Activated CD8-positive, alpha-beta memory T cell treated with anti-CD3 and anti-CD28 coated beads for 24 hours (primary cell): ENCODE measurements at places on chromosomes 11 and 22.

GRCh38 chr11:57240757-57241156, 3.7 kb upstream of the APLNR start:
- no peak for DNase-seq

- no peak for DNase-seq
These were observed 166.7 kb downstream of the TBC1D22A start for GRCh38 chr22:46929046-46929709.

DNA sequence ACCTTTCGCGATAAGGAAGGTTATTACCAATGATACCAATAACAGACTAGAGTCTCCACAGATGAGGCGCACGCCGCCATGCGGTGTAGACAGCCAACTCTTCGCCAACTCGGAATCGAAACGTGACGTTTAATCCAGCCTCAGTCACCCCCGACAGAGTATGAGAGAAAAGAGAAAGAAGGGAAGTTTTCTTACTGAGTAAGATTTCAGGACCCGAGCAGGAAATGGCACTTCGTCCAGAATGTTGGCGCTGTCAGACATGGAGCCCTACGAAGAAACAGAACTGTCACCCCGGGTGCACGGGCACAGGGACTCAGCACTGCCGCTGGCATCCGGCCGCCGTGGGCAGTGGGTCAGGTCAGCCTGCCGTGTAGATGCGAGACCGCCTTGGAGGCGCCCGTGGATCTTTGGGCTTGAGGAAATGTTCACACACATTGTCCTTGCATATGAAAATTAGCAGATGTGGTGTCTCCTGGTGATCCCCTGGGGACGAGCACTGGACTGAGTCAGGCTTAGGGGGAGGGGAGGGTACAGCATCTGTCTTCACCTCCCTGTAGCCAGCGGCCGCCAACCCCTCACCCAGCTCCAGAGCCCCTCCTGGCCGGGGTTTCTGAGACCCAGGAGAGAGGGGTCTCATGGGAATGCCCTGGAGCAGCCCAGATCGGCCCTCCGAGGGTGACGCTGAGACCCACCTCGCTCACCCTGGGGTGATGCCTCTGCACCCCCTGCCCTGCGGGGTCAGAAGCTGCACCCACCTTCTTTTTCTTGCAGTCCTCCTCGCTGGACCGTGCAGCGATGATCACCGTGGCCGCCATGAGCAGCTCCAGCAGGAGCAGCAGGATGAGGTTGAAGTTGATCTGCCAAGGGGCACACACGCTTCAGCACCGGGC, 8.3 kb downstream of the MLC1 start:
- no peak for DNase-seq

- DNase-seq = no peak
These were observed 8.6 kb downstream of the C11orf91 start for GRCh38 chr11:33692013-33692504.

DNA sequence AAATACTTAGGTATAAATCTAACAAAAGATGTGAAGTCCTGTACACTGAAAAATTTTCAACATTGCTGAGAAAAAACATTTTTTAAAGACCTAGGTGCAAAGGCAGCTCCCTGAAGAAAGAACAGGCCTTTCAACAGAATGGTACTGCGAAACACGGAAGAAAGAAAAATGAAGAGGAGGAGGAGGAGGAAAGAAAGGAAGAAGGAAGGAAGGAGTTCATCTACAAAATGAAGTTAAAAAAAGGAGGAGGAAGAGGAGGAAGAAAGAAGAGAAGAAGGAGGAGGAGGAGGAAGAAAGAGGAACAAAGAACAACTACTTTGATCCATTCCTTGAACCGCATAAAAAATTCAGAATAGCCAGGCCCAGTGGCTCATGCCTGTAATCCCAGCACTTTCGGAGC, 29.5 kb downstream of the DGCR2 start:
- no peak for DNase-seq

DNA sequence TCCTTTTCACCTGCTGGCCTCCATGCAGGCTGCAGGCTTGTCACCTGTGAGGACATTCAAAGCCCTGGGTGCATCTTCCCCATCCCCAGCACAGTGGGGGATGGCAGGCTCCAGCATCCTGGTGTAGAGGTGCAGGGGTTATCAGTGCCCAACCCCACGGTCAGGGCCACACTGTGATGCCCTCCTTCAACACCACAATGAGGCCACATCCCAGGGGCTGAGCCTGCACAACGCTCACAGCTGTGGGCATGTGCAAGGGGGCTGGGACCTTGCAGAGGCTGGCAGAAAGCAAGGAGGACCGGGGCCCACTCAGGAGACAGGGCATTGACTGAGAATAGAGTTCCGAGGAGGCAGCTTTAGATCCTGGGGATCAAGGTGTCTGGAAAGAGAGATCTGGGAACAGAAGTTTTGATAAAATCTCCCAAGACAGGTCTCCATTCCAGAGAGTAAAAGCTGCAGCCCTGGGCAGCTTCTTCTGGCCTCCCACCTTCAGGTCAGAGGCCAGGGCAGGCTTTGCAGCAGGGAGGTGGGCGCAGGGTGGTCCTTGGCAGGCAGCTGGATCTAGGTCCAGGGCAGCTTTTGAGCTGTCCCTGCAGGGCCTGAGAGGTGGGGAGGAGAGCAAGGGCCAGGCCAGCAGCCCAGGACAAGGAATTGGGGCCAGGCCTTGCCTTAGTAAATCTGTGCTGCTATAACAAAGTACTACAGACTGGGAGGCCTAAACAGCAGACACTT, 250.8 kb upstream of the B3GAT1 start:
- DNase-seq = peak; percentile 28

GRCh38 chr11:120168960-120169681, 31.2 kb upstream of the TRIM29 start:
- peak; percentile 85 for DNase-seq

DNA sequence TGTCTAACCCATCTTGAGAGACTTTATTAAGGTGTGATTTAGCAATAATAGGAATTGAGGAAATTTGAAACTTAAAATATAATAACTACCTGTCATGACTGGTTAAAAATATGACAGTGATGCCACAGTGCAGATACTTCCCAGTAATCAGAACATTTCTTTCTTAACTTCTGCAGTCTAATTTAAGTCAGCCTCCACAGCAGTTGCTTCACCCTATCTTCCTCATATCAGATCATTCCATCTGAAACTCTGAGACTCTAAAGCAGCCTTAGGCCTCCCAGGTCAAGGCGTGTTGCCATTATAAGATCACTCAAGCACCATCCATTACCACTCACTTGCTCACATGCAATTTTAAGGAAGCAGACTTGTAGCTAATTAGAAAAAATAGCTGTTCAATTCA, 302.2 kb downstream of the AASDHPPT start:
- no peak for DNase-seq

- peak; percentile 76 for DNase-seq
These were observed 43.6 kb downstream of the LRRC32 start for GRCh38 chr11:76626921-76627401.

DNA sequence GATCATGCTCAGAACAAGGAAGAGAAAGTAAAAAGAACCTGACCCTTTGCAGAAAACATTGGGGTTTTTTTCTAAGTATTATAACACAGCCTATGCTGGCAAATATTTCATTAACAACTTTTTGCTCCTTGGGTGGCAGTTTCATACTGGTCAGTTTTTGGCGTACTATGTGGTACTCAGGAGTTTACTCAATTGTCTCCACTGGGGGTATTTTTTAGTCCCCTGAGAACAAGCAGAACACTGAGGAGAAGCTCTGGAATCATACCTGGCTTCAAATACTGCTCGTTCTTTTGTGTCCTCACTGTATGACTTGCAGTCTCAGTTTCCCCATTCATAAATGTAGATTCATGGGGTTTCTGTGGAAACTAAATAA, 90.4 kb downstream of the SERGEF start:
- DNase-seq = no peak

- no peak for DNase-seq
These were observed 257.5 kb upstream of the MTNR1B start for GRCh38 chr11:92711926-92712325.

GRCh38 chr22:36221799-36222751, 17.3 kb downstream of the APOL2 start:
- DNase-seq = peak; percentile 78

GRCh38 chr11:61961570-61962212, 5.7 kb downstream of the FTH1 start:
- DNase-seq = peak; percentile 52

DNA sequence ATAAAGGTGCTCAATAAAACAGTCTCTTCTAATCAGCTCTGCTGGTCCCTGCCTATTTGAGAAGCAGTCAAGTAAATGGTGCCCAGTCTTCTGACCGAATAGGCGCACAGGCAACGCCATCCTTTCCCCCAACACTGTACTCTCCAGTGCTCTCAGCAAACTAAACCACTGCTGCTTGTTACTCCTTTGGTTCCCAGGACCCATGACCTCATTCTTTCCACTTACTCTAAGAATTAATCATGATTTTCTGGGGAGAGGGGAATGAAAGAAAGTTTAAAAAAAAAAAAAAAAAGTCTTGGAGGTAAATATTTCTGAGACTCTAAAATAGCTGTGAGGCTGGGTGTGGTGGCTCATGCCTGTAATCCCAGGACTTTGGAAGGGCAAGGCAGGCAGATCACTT, 63.7 kb downstream of the SGSM3 start:
- no peak for DNase-seq

- DNase-seq = no peak
These were observed 1289.4 kb downstream of the LRRC4C start for GRCh38 chr11:40170078-40170477.

- DNase-seq = peak; percentile 92
These were observed 1.0 kb downstream of the VWCE start for GRCh38 chr11:61293867-61294716.

GRCh38 chr22:39859903-39860588, 33.5 kb downstream of the ENTHD1 start:
- no peak for DNase-seq

GRCh38 chr22:35634943-35635540, 13.2 kb upstream of the APOL6 start:
- DNase-seq = no peak

DNA sequence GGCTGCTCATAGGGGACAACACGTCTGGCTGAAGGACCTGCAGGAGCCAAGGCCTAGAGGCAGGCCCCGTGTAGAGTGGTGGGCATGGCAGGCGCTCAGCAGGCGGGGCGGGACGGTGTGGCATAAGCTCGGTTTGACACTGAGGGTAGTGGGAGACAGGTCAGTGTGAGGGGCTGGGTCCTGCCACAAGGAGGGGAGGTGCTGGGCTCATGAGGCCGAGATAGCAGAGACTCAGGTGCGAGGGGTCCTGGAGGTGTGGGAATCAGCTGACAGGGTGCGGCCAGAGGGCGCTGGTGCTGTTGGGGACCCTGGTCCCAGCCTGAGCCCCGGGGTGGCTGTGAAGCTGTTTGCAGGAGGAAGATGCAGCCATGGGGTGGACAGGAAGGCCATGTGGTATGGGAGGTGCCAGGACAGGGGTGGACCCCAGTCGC, 6.7 kb downstream of the SLC22A12 start:
- no peak for DNase-seq

- no peak for DNase-seq
These were observed 190.8 kb downstream of the DSCAML1 start for GRCh38 chr11:117606211-117606610.

DNA sequence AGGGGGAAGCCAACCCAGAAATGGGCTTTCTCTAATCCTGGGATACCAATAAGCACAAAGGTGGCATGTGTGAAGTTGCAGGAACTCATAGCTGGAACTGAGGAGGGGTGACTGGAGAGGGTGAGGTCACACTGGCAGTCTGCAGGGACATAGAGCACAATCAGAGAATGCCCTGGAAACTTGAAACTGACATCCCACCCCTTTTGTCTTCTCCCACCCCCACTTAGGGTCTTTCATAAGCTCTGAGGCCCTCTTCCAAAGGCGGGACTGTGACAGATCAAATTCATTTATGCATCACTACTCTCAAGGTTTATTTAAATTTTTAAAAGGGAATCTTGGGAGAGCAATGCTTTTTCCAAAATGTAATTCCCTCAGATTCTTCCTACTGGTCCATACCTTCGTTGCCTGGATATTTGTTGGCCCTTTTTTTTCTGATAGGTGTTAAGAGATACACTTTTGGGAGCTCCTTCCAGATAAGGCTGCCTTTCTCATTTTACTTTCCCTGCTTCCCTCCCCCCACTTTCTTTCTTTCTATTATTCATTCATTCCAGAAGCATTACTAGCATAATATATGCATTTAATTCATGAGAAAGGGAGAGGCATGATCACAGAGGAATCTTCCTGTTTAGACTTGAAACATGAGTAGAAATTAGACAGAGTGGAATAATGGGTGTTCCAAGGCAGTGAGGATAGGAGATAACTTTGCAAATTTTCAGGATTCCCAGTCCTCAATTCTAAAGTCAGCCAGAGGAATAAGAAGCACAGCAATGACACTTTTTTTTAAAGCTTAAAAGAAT, 14.8 kb downstream of the OR51E2 start:
- no peak for DNase-seq

DNA sequence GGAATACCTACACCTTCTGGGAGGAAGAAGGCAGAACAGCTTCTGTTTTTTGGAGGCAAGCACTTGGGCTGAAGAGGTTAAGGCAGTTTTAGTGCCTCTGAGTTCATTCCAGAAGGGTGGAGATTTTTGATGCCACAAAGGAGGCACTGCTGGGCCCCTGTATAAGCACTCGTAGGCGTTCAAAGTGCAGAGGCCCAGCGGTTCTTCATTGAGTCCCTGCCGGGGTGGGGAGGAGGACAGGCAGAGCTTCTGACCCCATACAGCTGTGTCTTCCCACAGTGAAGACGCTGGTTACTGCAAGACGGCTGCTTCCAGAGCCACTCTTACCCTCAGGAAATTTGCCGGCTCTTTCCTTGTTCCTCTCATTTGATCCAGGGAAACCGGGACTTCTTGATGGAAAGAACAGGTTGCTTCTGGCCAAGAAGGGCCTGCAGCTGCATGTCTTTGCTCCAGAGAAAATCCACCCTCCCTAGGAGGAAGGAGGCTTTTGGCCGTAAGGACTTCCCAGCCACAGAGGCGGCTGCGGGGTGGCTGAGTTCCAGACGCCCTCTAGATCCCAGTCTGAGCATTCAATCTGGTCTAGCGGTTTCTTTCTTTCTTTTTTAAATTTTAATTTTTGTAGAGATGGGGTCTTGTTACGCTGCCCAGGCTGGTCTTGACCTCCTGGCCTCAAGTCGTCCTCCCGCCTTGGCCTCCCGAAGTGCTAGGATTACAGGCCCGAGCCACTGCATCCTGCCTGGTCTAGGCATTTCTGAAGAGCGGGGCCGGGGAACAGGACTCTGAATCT, 9.4 kb downstream of the ADAMTS15 start:
- no peak for DNase-seq

DNA sequence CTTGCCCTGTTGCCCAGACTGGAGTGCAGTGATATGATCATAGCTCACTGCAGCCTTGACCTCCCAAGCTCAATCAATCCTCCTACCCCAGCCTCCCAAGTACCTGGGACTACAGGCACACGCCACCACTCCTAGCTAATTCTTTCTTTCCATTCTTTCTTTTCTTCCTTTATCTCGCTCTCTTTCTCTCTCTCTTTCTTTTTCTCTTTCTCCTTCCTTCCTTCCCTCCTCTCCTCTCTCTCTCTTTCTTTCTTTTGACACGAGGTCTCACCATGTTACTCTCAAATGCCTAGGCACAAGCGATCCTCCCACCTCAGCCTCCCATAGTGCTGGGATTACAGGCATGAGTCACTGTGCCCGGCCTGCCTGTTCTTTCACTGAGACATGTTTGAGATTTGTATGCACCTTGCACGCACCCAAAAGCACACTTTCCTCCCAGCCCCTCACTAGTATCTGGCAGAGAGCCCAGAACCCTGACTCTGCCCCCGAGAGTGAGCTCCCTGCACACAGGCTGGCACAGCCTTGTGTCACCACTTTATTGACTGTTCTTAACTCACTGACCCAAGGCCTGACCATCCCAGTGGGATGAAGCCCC, 56.8 kb downstream of the CD6 start:
- peak; percentile 85 for DNase-seq

GRCh38 chr11:100830978-100831732, 144.1 kb downstream of the ARHGAP42 start:
- DNase-seq = no peak

- peak; percentile 86 for DNase-seq
These were observed at the start of gene MTFP1 for GRCh38 chr22:30425616-30426387. Gene MTFP1 (plus strand): TSS chr22:30425768. CDS start chr22:30425880, 112 bp downstream.
